ENCODE measurements at places on chromosomes 12 and 14. TPM values are rescaled to one million over a fixed set of nuclear protein-coding genes. Genes with fewer than 3 reads are reported as not detected.

Gene OLR1
- not detected for polyA plus RNA-seq

Gene ADAM21
- 0.03 TPM for polyA plus RNA-seq

Gene RHOF
- polyA plus RNA-seq: 32.2 TPM

Gene COPZ1
- 184 TPM for polyA plus RNA-seq

Gene ESR2
- polyA plus RNA-seq: not detected

Gene SOX5
- 17.9 TPM for polyA plus RNA-seq

Gene MIP
- polyA plus RNA-seq: not detected

DNA sequence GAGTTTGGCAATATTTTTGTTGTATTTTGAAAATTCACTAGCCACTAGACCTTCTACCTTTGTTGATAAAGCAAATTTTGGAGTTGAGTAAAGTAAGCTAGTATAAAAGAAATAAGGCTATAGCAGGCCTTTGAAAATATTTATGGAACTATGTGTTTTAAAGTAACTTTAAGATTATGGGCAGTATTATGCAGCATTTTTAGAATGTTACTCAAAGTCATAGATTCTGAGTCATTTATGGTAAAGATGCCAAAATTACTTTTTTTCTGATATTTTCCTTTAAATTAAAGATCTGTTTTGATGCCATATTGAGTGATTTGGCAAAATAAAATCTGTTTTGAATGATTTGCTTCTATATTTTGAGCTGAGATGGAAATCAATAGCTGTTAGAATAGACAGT lies 57.2 kb downstream of the SYNE2 start:
- H3K4me1 ChIP-seq: no peaks in the 10 kb centered on the region
- H3K4me3 ChIP-seq: no peak overlapping the region
- no peak overlapping the region for H3K27ac ChIP-seq

GRCh38 chr14:60090864-60091519 lies 731 bp upstream of the PCNX4 start:
- no peaks in the 10 kb centered on the region for H3K36me3 ChIP-seq
- no peak for DNase-seq
- H3K4me1 ChIP-seq: peaks cover 26% of the 10 kb centered on the region
- H3K27me3 ChIP-seq: no peaks in the 10 kb centered on the region

DNA sequence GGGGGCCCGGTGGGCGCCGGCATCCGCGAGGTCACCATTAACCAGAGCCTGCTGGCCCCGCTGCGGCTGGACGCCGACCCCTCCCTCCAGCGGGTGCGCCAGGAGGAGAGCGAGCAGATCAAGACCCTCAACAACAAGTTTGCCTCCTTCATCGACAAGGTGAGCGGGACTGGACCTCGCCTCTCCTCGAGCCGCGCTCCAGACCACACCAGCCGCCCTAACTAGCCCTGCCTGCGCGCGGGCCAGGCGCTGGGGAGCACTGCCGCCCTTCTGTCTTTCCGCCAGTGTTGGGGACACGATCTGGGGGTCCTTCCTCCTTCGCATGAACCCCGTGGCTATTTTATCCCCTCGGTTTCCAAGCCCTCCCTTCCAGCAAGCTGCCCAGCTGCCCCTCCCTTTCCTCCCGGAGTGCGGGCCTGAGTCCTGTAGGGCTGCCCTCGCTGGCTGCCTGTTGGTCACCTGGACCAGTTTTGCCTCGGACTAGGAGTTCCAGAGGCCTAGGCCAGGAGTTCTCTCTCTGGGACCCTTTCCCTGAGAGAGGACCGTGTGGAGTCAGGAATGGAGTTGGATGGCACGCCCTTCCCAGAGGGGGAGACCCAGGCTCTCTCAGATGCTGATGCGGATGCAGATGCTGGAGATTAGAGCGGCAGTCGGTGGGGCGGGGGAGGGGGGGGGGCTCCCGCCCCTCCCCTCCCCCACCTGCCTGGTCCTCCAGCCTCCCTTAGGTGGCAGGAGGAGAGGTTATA lies 592 bp downstream of the KRT7 start:
- H3K4me1 ChIP-seq: no peaks in the 10 kb centered on the region
- no peaks in the 10 kb centered on the region for H3K36me3 ChIP-seq
- H3K4me3 ChIP-seq: no peak overlapping the region
- no peak for DNase-seq
- no peak overlapping the region for H3K27ac ChIP-seq
- peaks cover 2% of the 10 kb centered on the region for H3K27me3 ChIP-seq

DNA sequence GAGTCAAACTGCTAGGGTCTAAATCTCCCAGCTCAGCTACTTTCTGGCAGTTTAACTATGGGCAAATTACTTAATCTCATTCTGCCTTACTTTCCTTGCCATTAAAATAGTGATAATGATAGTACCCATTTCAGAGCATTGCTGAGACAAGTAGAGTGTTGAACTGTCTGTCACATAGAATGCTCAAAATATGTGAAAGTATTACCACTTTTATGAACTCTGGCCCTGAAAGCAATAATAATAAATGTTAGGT lies 19.9 kb downstream of the SRGAP1 start:
- H3K27ac ChIP-seq: no peak overlapping the region
- no peak for DNase-seq

DNA sequence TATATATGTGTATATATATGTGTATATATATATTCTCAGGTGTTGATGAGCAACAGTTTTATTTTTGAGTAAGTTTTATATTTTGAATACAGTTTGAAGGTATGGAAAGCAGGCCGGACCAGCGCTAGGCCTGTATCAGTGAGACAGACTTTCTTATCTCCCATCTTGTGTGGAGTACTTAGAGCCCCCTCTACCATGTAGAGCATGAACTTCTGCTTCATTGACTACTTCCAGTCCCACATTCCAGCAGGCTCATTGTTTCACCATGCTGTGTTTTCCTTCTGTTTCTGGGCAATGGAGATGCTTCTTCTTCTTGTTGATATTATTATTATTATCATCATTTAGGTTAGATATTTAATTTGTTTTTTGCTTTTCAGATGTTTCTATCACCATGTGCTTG lies 76.4 kb downstream of the SLC16A7 start:
- no peaks in the 10 kb centered on the region for H3K27me3 ChIP-seq
- no peak for DNase-seq
- H3K36me3 ChIP-seq: no peaks in the 10 kb centered on the region
- H3K27ac ChIP-seq: no peak overlapping the region

DNA sequence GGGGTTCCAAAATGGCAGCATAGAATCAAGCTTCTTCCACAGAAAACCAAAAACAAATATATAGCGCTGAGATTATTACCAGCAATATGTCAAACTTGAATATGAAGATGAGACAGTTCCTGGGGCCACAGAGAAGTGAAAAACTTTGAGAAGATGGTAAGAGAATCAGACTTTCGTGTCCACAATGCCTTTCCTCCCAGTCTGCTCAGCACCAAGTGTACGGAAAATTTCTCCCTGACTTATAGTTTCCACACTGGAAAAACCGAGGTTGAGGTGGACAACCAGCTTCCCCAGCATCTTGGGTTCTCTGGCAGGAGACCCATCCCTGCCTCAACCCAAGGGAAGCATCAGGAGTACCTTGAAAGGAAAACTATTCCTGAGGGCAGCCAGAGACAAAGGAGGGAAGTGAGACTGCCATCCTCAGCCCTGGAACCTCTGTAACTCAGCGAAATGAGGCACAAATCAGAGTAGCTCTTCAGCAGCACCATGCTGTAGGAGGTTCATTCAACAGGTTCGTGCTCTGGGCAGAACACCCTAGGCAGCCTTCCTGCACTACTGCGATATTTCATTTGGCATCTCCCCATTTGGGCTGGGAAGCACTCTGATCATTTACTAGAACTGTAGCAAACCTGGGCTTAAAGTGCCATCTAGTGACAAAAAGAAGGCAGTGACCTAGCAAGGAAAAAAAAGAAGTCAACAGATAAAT lies 52.4 kb upstream of the CAPRIN2 start:
- H3K27me3 ChIP-seq: no peaks in the 10 kb centered on the region
- no peaks in the 10 kb centered on the region for H3K36me3 ChIP-seq
- no peak overlapping the region for H3K27ac ChIP-seq

GRCh38 chr14:46488374-46488773 lies 163.2 kb downstream of the RPL10L start:
- H3K27ac ChIP-seq: no peak overlapping the region
- H3K27me3 ChIP-seq: no peaks in the 10 kb centered on the region
- no peak for DNase-seq
- no peaks in the 10 kb centered on the region for H3K4me1 ChIP-seq
- no peak overlapping the region for H3K4me3 ChIP-seq

DNA sequence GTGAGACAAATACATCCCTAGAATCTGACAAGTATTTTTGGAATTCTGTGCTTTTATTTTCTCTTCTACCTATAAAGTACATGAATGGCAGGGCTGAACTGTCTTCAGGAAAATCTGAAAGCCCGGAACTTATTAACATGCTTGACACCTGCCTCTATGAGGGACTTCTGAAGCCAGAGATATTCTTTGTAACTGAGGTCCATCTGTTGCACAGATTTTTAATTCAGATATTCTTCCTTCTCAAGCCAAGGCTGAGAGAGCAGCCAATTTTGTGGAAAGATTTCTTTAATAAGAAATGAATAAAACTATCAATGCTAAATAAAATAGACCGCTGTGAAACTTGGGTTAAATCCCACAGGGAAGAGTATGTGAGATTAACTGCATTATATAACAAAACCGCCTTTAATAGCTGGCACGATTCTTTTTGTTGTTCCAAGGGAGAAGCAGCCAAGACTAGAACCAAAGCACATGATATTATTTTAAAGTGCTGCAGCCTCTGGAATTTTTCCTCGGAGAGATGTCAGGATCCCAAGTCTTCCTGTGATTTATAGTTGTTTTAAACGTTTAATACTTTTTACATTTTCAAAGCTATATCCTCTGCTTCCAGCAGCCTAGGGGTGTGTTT lies 148.9 kb downstream of the CRADD start:
- no peaks in the 10 kb centered on the region for H3K36me3 ChIP-seq
- no peak for DNase-seq
- no peak overlapping the region for H3K27ac ChIP-seq
- H3K4me3 ChIP-seq: no peak overlapping the region

GRCh38 chr12:29783773-29784666 lies at the start of gene TMTC1:
Gene TMTC1 (minus strand): TSS chr12:29783942. CDS start chr12:29783751, 191 bp downstream.
- H3K4me1 ChIP-seq: 0 out of 2 replicates have a peak, but pooled peaks cover 10% of the 10 kb centered on the region
- peaks cover 41% of the 10 kb centered on the region for H3K27me3 ChIP-seq

DNA sequence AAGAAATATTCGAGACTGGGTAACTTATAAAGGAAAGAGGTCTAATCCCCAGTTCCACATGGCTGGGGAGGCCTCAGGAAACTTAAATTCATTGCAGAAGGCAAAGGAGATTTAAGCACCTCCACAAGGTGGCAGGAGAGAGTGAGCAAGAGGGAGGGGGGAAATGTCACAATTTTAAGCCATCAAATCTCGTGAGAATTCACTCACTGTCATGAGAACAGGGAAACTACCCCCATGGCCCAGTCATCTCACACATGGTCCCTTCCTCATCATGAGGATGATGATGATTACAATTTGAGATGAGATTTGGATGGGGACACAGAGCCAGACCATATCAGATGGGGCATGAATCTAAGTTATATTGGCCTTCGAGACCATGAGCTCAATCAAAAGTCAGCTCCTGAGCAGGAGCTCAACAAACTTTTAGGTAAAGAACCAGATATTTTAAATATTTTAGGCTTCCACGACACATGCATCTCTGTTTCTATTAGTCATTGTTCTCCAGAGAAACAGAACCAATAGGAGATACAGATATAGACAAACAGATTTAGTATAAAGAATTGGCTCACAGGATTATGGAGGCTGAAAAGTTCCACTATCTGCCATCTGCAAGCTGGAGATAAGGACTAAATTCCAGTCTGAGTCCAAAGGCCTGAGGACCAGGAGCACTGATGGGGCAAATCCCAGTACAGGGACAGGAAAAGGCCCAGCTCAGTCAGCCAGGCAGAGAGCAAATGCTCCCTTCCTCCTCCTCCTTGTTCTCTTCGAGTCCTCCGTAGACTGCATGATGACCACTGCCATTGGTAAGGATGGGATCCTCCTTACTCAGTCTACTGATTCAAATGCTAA lies 24.9 kb downstream of the DGLUCY start:
- peaks cover 22% of the 10 kb centered on the region for H3K4me1 ChIP-seq
- H3K27ac ChIP-seq: no peak overlapping the region
- H3K36me3 ChIP-seq: no peaks in the 10 kb centered on the region
- H3K4me3 ChIP-seq: no peak overlapping the region
- peak; percentile 40 for DNase-seq
- no peaks in the 10 kb centered on the region for H3K27me3 ChIP-seq

DNA sequence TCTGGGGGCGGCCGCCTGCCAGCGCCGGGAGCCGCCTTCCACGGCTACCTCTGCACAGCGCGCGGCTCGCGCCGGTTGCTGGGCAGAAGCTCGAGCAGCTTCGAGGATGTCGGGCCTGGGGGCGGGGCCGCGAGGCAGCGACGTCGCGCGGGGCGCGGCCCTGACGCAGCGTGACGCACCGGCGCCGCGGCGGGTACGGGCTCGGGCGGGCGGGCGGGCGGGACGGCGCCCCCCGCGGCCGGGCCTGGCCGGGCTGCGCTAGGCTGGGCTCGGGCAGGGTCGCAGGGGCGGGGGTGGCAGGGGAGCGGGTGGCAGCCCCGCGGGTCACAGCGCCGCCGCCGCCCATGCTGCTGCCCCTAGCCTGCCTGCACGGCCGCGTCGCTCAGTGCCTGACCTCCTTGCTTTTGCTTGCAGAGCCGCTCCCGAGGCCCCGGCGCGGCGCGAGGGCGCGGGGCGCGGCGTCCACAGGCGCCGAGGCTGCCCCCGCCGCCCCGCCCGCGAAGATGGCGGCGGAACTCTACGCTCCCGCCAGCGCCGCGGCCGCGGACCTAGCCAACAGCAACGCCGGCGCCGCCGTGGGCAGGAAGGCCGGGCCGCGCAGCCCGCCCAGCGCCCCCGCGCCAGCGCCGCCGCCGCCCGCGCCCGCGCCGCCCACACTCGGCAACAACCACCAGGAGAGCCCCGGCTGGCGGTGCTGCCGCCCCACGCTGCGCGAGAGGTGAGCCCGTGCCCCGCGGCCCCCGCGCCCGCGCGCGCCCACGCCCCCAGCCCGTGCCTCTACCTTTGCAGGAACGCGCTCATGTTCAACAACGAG lies at the start of gene BTBD6:
Gene BTBD6, plus strand, starts transcription at position 166 of the 814 bp plus-strand sequence. Its CDS starts 179 bp downstream, at position 345.
- H3K36me3 ChIP-seq: peaks cover 27% of the 10 kb centered on the region
- H3K27ac ChIP-seq: no peak within 1 kb of the TSS
- no peaks in the 10 kb centered on the region for H3K27me3 ChIP-seq
- DNase-seq: no peak
- no peaks in the 10 kb centered on the region for H3K4me1 ChIP-seq
- H3K4me3 ChIP-seq: no peak within 1 kb of the TSS

DNA sequence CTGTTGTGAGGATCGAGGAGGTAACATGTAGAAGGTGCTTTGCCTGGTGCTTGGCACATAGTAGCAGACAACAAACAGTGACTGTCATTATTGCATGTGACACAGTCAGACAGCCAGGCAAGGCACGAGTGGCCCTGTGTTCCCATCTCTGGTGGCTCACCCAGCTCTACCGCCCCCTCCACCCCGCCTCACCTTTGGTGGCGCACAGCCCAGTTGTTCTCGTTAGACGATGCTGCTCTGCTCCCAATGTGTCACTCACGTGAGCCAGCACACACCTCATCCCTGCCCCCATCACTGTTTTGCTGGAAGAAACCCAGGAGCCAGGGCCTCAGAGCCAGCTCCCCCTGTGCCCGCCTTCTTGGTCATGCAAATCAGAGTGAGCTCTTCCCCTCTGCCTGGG lies 113.3 kb downstream of the CALM1 start:
- peaks cover 70% of the 10 kb centered on the region for H3K4me1 ChIP-seq
- H3K27ac ChIP-seq: no peak overlapping the region
- no peak for DNase-seq
- H3K36me3 ChIP-seq: no peaks in the 10 kb centered on the region
- H3K4me3 ChIP-seq: no peak overlapping the region
- H3K27me3 ChIP-seq: no peaks in the 10 kb centered on the region

- H3K27me3 ChIP-seq: no peaks in the 10 kb centered on the region
- no peaks in the 10 kb centered on the region for H3K4me1 ChIP-seq
- no peak overlapping the region for H3K4me3 ChIP-seq
- DNase-seq: no peak
Observed at GRCh38 chr12:92275443-92276154, 130.0 kb upstream of the BTG1 start.

Measured in HepG2 (cell line).